ENCODE measurements at places on chromosomes 1 and 21. TPM values are rescaled to one million over a fixed set of nuclear protein-coding genes. Genes with fewer than 3 reads are reported as not detected.

IL23R gene
- not detected for total RNA-seq

DNA sequence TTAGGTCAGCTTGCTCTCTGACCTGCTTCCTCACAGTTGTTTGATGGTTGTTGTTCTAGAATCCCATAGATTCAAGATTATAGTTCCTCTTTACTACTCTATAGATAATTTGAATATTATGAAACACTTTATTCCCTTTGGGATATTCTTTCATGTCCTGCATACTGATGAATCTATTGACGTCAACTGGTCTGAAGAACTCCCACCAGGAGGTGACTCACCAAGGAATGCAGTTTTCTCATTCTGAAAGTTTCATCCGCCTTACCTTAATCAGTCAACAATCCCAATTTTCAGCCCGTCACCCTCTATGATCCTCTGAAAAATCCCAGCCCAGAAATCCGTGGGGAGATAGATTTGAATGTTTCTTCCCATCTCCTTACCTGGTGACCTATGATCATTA lies 834.1 kb upstream of the PRMT6 start:
- no peak overlapping the region for H3K27ac ChIP-seq
- H3K4me3 ChIP-seq = no peak overlapping the region
- no peaks in the 10 kb centered on the region for H3K27me3 ChIP-seq
- peak; percentile 46 for DNase-seq
- no peaks in the 10 kb centered on the region for H3K4me1 ChIP-seq
- H3K36me3 ChIP-seq = no peaks in the 10 kb centered on the region

DNA sequence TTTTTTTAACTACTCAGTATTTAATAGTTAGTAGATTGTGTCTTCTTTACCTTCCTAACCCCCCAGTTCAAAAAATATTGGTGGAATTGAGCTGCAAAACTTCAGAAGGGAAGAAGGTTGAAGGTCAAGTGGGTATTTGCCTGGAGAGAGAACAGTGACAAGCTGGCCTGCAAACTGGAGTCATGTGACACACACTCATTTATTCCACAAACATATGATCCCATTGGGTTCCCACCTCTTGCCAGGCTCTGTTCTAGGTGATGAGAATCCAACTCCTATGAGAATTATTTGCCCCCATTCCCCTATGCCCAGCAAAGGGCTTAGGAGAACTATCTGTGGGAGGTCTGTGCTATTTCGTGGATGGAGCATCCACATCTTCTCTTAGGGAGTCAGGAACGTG lies 3.5 kb upstream of the PEF1 start:
- H3K27ac ChIP-seq = peak overlapping the region; percentile 17
- DNase-seq = peak; percentile 29
- no peaks in the 10 kb centered on the region for H3K27me3 ChIP-seq
- no peak overlapping the region for H3K4me3 ChIP-seq
- peaks cover 14% of the 10 kb centered on the region for H3K4me1 ChIP-seq

GRCh38 chr1:201025571-201026002 lies 2.1 kb upstream of the KIF21B start:
- H3K27me3 ChIP-seq = peaks cover 4% of the 10 kb centered on the region
- H3K27ac ChIP-seq = no peak overlapping the region

DNA sequence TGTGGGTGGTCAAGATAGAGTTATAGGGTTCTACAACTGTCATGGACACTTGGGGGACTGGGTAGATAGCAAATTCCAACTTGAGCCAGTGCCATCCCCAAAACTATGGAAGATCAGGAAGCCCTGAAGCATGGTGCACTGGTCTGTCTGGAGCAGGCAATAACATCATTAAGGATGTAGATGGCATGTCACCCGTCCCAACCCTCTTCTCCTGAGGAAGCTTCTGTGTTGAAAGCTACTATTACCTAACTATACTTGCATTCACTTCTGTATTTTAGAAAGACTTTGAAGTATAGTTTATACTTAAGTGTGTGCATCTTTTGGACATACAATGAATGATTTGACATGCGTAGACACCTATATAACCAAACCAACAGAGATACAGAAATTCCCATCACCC lies 32.9 kb downstream of the RABIF start:
- no peaks in the 10 kb centered on the region for H3K27me3 ChIP-seq
- no peak overlapping the region for H3K27ac ChIP-seq
- no peak overlapping the region for H3K4me3 ChIP-seq
- no peaks in the 10 kb centered on the region for H3K36me3 ChIP-seq
- no peaks in the 10 kb centered on the region for H3K4me1 ChIP-seq
- DNase-seq = no peak

Data from GM23248 (cell line).